ENCODE measurements at places on chromosomes 5 and 9.

DNA sequence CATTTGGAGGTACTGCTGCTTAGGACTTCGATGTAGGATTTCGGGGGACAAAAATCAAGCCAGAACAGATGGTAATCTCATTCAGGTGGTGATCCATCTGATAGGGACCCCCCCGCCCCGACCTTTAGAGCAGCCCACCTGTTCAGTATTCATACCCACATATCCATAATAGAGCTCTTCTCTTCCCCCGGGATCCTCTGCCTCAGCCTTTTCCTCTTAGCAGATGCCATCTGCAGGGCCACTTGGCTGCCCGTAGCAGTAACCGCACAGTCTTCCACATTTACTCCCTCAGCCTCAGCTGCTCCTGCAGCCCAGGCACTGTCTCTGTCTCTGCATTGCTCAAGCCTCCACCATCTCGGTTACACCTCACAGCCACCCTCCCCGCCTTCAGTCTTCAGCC lies 65.8 kb upstream of the RARS1 start:
- no peak for DNase-seq

DNA sequence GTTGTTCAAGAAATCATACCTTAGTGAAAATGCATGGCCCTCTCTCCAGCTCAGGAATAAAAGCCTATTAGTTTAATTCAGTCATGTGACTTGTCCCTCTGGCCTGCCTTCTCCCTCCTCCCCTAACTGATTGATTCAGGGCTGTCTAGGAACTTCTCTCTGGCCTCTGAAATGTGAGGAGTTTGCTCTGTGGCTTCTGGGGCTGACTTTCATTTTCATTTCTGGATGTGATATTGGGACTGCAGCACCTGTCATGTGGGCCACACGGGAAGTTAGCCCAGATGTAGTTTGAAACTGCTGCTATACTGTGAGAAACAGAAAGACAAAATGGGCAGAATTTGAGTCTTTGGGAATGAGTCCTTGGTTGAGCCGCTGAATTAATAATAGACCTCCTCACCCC lies 44.8 kb downstream of the PARP8 start:
- DNase-seq, result peak; percentile 64

- DNase-seq, result no peak
Measured at GRCh38 chr9:111925784-111926183, 29.2 kb downstream of the UGCG start.

DNA sequence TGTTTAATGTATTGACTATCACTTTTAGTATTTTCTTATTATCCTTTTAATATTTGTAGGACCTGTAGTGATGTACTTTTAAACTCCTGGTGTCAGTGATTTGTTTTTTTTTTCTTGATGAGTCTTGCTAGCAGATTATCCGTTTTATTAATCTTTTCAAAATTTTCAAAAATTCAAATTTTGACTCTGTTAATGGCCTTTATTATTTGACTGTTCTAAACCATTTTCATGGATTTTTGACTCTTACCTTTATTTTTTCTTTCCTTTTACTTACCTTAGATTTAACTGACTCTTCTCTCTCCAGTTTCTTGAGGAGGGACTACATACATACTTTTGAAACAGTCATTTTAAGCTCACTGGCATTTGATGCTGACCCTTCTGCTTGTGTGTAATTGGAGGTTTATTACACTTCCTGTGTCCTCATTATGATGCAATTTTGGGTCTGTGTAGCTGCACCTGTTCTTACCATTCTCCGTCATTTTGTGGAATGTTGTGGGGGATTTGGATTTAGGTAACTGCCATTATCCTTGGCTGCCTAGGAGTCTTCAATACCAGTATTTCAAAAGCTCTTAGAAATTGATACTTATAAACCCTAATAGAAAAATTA lies 32.0 kb upstream of the EXOC3 start:
- DNase-seq, result no peak

- no peak for DNase-seq
Measured at GRCh38 chr9:87850391-87850790, 32.3 kb upstream of the SPATA31E1 start.

DNA sequence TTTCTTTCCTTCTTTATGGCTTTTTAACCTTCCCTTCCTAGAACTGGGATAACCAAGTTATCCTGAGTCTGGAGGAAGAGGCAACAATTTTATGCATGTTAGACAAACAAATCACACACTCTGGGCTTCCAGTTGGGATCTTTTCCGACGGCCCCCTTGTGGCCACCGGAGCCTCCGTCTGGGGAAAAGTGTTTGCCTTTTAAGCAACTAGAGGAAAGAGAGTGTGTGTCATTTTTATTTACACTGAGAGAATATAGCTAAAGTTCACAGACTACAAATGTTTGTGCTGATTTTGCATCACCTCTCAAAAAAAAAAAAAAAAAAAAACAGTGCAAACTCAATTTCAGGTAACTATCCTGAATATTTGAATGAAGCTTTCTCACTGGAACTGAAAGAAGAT lies 126.2 kb downstream of the SEMA6A start:
- no peak for DNase-seq

GRCh38 chr5:83156001-83156400 lies 78.7 kb downstream of the XRCC4 start:
- no peak for DNase-seq

GRCh38 chr5:61293071-61293470 lies 39.0 kb upstream of the ZSWIM6 start:
- no peak for DNase-seq

DNA sequence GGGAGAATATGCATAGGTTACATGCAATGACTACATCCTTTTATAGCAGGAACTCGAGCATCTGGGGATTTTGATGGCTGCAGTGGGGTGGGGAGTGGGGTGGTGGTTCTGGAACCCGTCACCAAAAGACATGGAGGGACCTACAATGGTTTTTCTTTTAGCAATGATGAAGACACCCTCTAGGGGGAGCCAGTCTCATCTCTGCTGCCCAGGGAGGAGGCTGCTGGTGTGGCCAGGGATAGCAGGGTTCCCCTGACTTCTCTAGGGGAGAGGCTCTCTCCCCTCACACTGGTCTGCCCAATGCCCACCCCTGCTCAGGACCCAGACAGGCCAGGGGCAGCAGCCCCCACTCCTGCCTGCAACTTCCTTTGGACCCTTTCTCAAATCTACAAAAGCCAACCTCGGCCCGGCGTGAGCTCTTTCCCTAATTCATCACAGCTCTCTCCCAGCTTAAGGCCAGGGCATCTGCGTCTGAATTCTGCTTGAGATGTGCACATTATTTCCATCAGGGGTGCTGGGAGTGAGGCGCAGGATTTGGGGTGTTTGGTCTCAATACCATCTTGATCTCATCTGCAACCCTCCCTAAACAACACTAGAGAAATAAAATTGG lies 73.6 kb upstream of the RETREG1 start:
- DNase-seq, result no peak

DNA sequence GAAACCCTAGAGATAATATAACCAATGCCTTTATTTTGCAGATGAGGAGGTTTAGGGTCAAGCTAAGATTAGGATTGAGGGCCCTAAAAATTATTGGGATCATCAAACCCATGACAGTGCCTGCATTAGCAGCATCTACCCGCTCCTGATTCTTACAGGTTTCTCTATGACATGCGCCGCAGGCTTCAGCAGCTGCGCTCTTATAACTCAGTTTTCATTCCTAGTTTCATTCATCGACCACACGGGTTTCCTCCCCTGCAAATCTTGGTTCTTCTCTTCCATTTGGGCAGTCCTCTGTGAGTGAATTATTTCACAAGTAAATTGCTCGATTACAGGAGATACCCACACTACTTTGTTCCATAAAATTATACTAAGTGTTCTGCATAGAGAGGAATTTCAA lies 137.2 kb downstream of the SLC24A2 start:
- DNase-seq, result no peak

DNA sequence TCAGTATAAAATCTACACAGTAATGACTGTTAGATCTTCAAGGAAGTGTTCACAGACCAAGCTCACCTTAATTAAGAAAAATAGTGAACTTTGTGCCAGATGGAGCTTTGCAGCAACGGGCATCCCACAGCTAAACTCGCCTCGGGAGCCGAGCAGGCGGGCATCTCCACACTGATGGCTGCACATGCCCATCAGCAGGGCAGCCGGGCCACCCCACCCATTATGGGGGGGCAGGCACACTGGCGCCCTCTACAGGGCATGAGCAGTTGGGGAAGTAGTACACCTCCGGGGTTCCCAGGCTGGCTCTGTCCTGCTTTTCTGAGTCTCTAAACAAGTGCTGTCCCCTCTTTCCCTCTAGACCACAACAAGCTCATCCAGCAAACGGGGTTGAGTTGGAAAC lies 21.6 kb downstream of the ANKS6 start:
- peak; percentile 14 for DNase-seq

GRCh38 chr9:124392871-124393460 lies 22.3 kb downstream of the PSMB7 start:
- no peak for DNase-seq

GRCh38 chr5:101838435-101838834 lies 457.6 kb downstream of the SLCO4C1 start:
- DNase-seq, result no peak

- no peak for DNase-seq
Measured at GRCh38 chr5:72459089-72459661, 48.0 kb downstream of the ZNF366 start.
